ENCODE measurements at places on chromosomes 1 and 21.

GRCh38 chr1:172083191-172083590 is 241.9 kb downstream of the DNM3 start:
- DNase-seq, result no peak

DNA sequence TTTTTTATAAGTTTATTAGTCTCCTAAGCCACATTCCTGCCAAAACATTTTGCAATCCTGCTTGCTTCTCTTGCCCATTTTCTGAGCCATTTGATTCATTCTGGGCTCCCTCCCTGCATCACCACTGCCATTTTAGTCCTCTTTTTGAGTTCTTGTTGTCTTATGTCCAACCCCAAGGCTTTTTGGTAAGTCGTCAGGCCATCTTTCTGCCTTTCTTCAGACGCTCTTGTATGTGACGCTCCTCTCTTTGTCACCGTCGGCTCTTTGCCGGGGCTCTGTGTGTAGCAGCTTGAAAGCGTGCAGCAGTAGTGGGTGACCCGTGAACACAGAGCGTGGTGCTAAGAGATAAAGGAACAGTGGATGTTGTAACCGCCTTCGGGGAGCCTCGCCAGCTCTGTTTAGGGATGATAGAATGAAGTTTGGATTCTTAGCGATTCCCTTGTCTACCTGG is 14.6 kb downstream of the HUNK start:
- no peak for DNase-seq

DNA sequence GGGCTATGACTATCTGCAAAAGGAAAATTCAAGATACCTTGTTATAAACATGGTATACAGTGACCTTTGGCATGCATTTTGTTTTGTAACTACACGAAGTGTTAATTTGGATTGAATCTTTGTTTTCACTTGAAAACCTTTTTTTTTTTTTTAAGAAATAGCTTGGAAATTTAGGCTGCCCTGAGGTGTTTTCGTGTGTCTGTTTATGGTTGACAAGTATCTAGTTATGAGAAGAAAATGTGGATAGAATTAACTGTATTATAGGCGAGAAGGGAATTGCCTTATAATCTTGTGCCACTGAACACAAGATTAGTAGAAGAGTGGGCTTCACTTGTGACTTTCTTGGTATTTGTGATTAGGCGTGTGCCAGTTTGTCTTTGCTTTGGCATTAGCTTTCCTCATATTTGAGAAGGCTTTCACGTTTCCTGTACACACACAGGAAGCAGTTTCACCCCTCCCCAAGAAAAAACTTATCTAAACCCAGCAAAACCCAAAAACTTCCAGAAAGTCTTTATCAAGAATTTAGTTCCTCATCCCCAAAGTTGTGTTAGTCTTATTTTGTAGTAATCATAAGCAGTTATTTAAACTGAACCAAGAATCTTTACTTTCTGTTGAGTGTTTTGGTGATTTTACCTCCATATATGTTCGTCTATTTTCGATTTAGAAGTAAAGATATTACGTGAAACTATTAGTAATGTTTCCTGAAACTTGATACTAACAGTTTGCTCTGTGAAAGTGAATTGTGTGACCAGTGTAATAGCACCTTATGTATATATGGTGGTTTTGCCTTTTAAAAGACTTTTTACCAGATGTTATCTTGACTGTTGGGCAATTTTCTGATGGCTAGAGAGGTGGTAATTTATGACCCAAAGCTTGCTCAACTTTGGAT is 3.8 kb downstream of the DYRK1A start:
- peak; percentile 62 for DNase-seq

DNA sequence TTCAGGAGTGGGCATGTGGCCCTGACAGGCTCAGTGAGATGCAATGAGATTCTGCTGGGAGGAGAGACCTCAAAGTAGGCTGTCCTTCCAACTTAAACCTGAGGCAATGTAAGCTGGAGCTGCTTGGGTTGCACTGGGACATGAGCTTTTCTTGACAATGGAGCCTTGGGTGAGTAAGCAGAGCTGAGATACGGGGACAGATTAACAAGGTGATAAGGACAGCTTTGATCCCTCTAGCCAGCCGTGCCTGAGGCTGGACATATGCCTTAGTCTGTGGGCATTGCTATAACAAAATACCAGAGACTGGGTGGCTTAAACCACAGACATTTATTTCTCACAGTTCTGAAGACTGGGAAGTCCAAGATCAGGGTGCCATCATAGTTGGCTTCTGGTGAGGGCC is 18.3 kb upstream of the NGF start:
- peak; percentile 90 for DNase-seq

GRCh38 chr1:59314776-59315528 is 18.1 kb downstream of the FGGY start:
- DNase-seq, result no peak

DNA sequence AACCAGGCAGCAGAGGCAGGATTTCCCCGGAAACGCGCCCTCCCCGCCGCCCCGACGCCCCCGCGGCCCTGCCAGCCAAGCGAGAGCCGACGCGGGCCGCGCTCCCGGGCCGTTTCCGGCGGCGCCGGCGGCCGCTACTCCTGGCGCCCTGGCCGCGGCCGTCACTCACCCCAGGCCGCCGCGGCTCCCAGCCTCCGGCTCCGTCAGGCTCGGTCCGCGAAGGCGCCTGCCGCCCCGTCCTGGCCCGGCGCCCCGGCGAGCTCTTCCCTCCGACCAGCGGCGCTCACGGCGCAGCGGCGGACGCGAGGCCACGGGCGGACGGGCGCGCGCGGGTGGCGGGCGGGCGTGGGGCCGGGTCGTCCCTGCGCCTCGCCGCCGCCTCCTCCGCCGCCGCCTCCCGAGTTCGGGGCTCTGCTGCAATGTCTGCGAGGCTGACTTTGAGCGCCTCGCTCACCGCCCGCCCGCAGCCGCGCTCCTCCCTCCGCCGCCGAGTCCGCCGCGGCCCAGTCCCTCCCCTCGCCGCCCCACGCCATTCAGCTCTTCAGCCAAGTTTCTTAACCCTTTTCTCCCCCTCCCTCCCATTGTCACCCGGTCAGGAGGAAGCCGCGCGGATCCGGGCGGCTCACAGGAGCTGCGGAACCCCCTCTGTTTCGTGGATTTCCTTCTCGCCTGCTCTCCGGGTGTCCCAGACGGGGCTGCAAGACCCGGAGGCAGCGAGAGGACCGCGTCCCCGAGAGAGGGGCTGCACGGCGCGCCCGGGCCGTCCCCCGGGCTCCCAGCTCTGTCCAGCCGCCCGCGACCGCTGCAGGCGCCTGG is at the start of gene NRIP1:
NRIP1 (minus strand) TSS at position 425 of the 816 bp plus-strand sequence. CDS start 96,808 bp downstream, outside the sequence.
- DNase-seq, result peak; percentile 77

DNA sequence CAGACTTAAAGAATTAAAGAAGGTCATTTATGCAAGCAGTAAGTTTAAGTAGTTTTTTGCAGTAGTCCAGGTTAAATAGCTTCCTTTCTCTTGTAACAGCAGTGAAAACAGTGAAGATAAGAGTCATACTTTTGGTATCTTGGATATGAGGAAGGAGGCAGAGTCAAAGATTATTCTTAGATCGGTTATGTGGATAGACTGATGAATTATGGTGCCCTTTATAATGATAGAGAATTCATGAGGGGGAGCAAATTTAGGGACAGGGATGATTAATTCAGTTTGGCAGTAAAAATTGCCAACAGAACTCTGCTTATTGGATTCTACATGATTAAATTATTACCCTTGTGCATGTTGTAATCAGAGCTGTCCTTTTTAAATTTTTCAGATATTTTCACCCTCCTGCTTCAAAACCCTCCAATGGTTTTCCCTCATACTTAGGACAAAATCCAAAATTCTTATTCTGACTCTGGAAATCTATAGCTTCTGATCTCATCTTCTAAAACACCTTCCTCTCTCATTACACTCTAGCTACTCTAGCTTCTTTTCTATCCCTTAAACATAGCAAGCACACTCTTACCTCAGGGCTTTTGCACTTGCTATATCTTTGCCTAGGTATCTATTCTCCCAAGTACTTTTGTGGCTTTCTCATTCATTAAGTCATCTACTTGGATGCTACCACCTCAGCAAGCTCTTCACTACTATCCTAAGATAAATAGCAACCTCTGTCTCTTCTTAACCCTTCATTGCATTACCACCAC is 79.8 kb downstream of the PKN2 start:
- peak; percentile 50 for DNase-seq

- DNase-seq, result peak; percentile 59
Measured at GRCh38 chr1:93722081-93723031, 40.7 kb upstream of the BCAR3 start.

DNA sequence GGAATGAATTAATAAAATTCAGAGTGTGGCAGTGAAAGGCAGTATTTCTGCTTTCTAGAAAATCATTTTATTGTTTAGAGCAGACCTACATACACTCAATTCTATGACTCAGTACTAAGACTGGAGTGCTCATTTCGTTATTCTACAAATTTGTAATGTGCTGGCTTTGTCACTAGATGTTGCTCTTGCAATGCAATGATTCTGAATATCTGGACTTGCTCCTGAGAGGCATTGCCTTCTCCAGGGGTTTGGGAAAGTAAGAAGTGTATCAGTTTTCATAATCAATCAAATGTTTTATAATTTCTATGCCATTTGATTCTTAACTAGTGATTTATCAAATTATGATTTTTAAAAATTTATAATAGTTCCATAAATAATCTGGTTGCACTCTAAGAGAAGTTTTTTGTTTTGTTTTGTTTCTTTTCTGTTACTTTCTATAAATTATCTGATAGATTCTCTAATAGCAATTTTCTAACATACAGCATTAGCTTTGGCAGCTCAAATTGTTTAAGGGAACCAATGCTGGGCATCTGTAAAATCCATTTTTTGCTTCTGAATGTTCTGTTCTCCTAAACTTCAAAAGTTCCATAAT is 280.5 kb upstream of the SGIP1 start:
- DNase-seq, result peak; percentile 79

All from M059J (cell line).